ENCODE measurements at places on chromosomes 6 and 20.

DNA sequence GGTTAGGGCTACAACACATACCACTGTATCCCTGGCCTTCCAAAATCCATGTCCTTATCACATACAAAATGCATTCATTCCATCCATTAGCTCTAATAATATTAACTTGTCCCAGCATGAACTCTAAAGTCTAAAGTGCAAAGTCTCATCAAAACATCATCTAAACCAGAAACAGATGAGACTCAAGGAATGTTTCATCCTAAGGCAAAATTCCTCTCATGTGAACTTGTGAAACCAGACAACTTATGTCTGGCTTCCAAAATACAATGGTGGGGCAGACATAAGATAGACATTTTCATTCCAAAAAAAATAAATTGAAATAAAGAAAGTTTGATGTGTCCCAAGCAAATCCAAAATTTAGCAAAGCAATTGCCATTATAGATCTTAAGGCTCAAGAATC, 257.4 kb downstream of the HTR1B start:
- H3K4me1 ChIP-seq: no peaks in the 10 kb centered on the region
- DNase-seq: no peak
- no peaks in the 10 kb centered on the region for H3K36me3 ChIP-seq
- H3K4me3 ChIP-seq: no peak overlapping the region

- no peak overlapping the region for H3K4me3 ChIP-seq
- no peak overlapping the region for H3K27ac ChIP-seq
- no peaks in the 10 kb centered on the region for H3K27me3 ChIP-seq
- peaks cover 4% of the 10 kb centered on the region for H3K4me1 ChIP-seq
- DNase-seq: peak; percentile 23
Measured at GRCh38 chr20:5073660-5074231, 46.0 kb downstream of the PCNA start.

DNA sequence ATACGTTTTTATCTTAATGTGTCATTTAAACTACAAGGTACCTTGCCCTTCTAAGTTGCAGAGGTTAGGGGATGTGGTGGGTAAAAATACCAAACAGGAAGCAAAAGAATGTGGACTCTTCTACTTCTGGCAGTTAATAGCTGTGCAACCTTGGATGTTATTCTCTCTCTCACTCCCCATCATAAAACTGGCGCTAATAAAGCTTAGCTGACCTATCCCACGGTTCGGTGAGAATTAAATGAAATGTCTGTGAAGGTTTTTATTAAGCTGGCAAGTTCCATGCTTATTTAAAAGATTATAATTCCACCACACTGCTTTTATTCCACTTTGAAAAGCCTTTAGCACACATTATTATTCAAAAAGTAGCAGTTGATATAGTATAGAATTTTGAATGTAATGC, 127.8 kb upstream of the SLC22A23 start:
- H3K27ac ChIP-seq: no peak overlapping the region
- H3K27me3 ChIP-seq: no peaks in the 10 kb centered on the region
- H3K4me3 ChIP-seq: no peak overlapping the region
- H3K36me3 ChIP-seq: no peaks in the 10 kb centered on the region

DNA sequence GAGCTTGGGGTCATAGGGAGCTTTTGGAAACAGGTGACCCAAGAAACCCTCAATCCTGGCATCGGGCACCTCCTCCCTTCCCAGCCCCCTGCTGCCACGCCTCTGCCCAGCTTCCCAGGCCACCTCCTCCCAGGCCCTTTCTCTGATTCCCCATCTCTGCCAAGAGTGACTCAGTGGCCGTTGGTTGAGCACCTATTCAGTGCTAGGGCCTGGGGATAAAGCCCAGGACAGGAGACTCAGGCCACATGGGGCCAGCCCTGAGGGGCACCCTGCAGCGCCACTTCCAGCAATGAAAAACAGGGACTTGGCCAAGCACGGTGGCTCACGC, 110.1 kb downstream of the ASXL1 start:
- no peak overlapping the region for H3K27ac ChIP-seq
- no peak overlapping the region for H3K4me3 ChIP-seq
- no peaks in the 10 kb centered on the region for H3K27me3 ChIP-seq
- H3K4me1 ChIP-seq: peaks cover 27% of the 10 kb centered on the region

DNA sequence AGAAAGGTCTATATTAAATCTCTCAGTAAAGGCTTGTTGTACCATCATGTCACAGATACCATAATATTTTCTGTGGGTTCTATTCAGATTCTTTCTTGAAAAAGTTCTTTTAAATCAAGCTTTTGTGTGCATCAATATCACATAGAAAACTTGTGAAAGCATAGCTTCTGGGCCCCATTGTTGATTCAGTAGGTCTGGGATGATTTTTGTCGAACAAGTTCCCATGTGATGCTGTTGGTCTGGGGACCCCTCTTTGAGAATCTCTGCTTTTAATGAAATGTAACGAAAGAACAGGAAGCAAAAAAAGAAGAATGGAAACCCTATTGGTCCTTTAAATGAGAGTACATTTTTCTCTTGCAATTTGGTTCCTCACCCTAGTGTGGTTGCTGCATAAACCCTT, 597.7 kb upstream of the CITED2 start:
- H3K27me3 ChIP-seq: no peaks in the 10 kb centered on the region
- DNase-seq: no peak
- no peaks in the 10 kb centered on the region for H3K36me3 ChIP-seq
- no peak overlapping the region for H3K4me3 ChIP-seq

DNA sequence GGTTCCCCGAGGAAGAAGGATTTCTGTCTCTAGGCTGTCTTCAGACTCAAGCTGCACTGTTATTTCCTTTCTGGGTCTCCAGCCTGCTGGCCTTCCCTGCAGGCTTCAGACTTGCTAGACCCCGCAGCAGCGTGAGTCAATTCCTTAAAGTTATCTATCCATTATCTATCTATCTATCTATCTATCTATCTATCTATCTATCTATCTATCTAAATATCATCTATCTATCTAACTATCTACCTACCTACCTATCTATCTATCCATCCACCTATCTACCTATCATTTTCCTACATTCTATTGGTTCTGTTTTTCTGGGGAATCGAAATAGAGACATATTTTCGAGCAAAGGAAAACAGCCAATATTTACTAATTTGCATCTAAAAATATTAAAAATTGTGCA, 48.7 kb upstream of the BMP6 start:
- no peaks in the 10 kb centered on the region for H3K27me3 ChIP-seq
- no peak for DNase-seq
- peaks cover 22% of the 10 kb centered on the region for H3K4me1 ChIP-seq
- H3K36me3 ChIP-seq: no peaks in the 10 kb centered on the region
- no peak overlapping the region for H3K4me3 ChIP-seq

DNA sequence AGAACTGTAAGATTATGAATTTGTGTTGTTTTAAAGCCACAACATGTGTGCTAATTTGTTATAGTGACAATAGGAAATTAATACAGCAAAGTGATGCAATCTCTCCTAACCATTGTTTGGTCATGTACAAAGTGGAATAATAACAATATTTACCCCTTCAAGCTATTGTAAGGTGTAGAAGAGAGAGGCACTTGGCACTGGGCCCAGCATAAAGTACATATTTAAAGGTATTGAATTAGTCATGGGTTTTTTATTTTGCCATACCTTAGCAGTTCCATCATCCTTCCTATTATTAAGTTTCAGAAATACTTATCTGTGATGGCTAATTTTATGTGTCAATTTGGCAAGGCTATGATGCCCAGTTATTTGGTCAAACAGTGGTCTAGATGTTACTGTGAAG, 322.4 kb upstream of the TSHZ2 start:
- no peak for DNase-seq
- H3K27ac ChIP-seq: no peak overlapping the region
- no peaks in the 10 kb centered on the region for H3K36me3 ChIP-seq
- H3K4me3 ChIP-seq: no peak overlapping the region

DNA sequence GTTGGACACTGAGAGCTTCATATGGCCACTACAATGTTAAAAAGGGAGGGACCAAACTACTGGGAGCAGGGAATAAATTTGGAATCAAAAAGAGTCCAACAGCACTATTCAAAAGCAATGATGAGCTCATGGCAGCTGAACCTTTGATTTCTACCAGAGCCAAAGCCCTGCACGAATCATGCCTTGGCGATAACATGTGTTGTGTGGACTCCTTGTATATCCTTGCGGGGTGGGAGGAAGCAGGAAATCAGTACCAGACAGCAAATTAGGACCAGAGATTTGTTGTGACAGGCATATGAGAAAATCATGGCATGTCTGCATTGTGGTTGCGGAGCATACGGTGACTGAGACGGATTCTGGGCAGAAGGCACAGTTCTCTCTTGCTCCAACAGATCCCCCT, 85.6 kb upstream of the EMILIN3 start:
- H3K27ac ChIP-seq: no peak overlapping the region
- H3K27me3 ChIP-seq: no peaks in the 10 kb centered on the region
- no peak overlapping the region for H3K4me3 ChIP-seq
- peaks cover 20% of the 10 kb centered on the region for H3K36me3 ChIP-seq

GRCh38 chr20:20552076-20552475, 160.4 kb downstream of the RALGAPA2 start:
- peaks cover 48% of the 10 kb centered on the region for H3K4me1 ChIP-seq
- H3K36me3 ChIP-seq: no peaks in the 10 kb centered on the region
- H3K27me3 ChIP-seq: no peaks in the 10 kb centered on the region
- H3K27ac ChIP-seq: no peak overlapping the region

- H3K27me3 ChIP-seq: 0 out of 2 replicates have a peak, but pooled peaks cover 2% of the 10 kb centered on the region
- no peaks in the 10 kb centered on the region for H3K36me3 ChIP-seq
- DNase-seq: no peak
- no peak overlapping the region for H3K27ac ChIP-seq
- no peak overlapping the region for H3K4me3 ChIP-seq
Measured at GRCh38 chr6:163777716-163778115, 363.2 kb downstream of the QKI start.

DNA sequence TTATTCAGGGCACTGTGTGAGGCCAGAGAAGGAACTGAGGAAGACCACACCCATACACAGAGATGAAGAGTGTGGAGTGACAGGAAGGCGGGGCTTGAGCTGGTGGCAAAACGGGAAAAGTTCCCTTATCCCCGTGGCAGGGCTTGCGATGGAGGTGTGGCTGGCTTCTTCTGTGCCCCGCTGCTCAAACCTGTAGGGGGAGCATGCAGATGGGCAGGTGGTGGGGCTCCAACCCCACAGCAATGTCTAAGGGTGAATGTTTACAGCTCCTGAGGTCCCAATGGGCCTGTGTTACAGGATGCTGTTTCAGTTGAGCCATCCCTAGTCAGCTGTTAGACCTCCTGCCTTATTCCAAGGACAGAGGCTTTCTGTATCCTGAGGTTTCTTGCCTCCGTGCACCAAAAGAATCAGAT, 105.9 kb downstream of the LY86 start:
- H3K27ac ChIP-seq: no peak overlapping the region
- H3K4me3 ChIP-seq: no peak overlapping the region
- no peak for DNase-seq
- no peaks in the 10 kb centered on the region for H3K27me3 ChIP-seq

DNA sequence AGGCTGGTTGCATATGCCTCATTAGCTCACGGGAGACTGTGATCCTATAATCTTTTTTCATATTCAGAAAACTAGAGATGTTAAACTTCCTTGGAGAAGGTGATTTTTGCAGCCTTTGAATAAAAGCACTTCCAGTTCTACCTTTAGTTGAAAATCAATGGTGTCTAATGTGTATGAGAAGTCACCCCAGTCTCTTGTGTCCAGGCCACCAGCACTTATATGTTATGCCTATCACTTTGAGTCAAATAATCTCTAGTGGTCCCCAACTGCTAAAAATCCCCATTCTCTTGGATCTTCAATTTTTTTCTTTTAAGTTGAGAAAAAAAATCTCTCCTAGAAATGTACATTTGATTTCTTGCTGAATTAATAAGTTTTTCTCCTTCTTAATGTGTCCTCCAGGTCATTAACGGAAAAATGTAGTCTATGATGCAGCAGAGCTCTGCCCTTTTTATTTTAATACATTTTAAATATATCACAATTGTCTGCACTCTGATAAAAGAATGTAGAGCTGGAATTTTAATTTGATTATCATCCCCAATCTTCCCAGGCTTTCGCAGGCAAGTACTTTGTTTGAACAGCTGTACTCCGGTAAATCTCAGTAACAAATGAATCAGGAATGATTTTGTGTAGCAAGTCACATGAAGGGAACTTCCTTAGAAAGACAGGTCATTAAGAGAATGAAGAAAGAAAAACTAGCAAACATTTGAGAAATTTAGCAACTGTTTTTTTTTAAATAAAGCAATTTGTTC, 147.0 kb downstream of the SOX4 start:
- H3K27ac ChIP-seq: peak overlapping the region; percentile 38
- H3K27me3 ChIP-seq: no peaks in the 10 kb centered on the region
- no peak overlapping the region for H3K4me3 ChIP-seq

- H3K4me1 ChIP-seq: 0 out of 2 replicates have a peak, but pooled peaks cover 1% of the 10 kb centered on the region
- peaks cover 3% of the 10 kb centered on the region for H3K36me3 ChIP-seq
- no peaks in the 10 kb centered on the region for H3K27me3 ChIP-seq
- H3K27ac ChIP-seq: no peak overlapping the region
- DNase-seq: no peak
- no peak overlapping the region for H3K4me3 ChIP-seq
Measured at GRCh38 chr6:87539554-87539953, 50.2 kb downstream of the RARS2 start.

DNA sequence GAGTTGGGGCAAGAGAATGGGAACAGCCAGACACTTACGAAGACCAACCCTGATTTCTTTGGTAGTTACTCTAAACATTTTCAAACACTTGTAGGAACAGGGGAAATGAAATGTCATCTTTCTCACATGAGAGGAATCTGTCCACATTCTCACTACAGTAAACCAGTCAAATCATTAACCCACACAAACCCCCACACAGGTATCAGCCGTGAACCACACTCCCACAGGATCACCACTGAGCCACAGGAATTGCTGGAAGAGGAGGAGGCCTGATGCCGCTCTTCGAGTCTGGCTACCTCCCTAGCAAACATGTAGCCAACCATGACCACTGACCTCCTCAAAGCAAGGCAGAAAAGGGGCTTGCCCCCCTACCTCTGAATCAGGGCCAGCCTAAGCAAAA, 6.9 kb upstream of the RSPO3 start:
- no peaks in the 10 kb centered on the region for H3K36me3 ChIP-seq
- DNase-seq: no peak
- H3K4me1 ChIP-seq: 0 out of 2 replicates have a peak, but pooled peaks cover 10% of the 10 kb centered on the region
- H3K27me3 ChIP-seq: no peaks in the 10 kb centered on the region
- H3K27ac ChIP-seq: no peak overlapping the region

GRCh38 chr6:46974786-46975185, 53.0 kb upstream of the ADGRF5 start:
- no peak overlapping the region for H3K4me3 ChIP-seq
- H3K27ac ChIP-seq: no peak overlapping the region
- H3K27me3 ChIP-seq: no peaks in the 10 kb centered on the region

- H3K4me1 ChIP-seq: peaks cover 13% of the 10 kb centered on the region
- no peak overlapping the region for H3K27ac ChIP-seq
- peak overlapping the region; percentile 17 for H3K4me3 ChIP-seq
Measured at GRCh38 chr20:58308680-58309527, 611 bp upstream of the RAB22A start.

GRCh38 chr6:159279790-159280277, 110.6 kb downstream of the FNDC1 start:
- H3K4me3 ChIP-seq: no peak overlapping the region
- H3K36me3 ChIP-seq: no peaks in the 10 kb centered on the region
- DNase-seq: no peak
- H3K27ac ChIP-seq: no peak overlapping the region

GRCh38 chr20:32907886-32908285, 49.2 kb downstream of the EFCAB8 start:
- DNase-seq: no peak
- no peak overlapping the region for H3K27ac ChIP-seq
- H3K4me3 ChIP-seq: no peak overlapping the region
- H3K4me1 ChIP-seq: no peaks in the 10 kb centered on the region
- H3K36me3 ChIP-seq: no peaks in the 10 kb centered on the region
- no peaks in the 10 kb centered on the region for H3K27me3 ChIP-seq

Measured in Caco-2 (cell line).